ENCODE measurements at places on chromosomes 12 and 14. TPM values are rescaled to one million over a fixed set of nuclear protein-coding genes. Genes with fewer than 3 reads are reported as not detected.

GRCh38 chr12:21336656-21337055 lies 1.9 kb upstream of the SLCO1A2 start:
- DNase-seq, result peak; percentile 67

- no peak for DNase-seq
Measured at GRCh38 chr12:42213954-42214426, 24.1 kb downstream of the YAF2 start.

DNA sequence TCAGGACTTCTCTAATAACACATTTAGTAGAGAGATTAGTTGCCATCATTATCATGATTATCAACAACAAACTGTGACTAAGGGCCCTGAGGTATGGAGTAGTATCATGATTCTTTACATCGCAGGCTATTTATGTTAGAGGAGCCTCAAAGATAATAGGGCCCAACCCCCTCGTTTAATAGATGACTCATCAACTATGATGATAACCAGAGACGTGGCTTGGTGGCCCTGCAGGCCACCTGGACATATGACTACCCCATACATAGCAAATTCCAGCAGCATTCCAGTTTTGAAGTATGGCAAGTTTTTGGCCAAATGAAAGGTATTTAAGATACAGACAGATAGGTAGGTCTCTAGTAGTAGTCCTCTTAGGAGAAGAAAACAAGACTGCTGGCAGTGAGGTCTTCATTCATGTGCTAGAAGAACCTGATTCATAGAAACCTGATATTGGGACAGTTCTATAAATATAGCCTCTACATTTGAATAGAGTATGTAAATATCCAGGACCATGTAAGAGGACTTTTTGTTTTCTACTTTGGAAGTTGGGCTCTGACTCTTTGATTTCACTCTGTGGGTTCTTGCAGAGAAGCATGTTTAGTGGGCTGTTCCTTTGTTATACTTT lies 5.6 kb downstream of the RIC8B start:
- no peak for DNase-seq

DNA sequence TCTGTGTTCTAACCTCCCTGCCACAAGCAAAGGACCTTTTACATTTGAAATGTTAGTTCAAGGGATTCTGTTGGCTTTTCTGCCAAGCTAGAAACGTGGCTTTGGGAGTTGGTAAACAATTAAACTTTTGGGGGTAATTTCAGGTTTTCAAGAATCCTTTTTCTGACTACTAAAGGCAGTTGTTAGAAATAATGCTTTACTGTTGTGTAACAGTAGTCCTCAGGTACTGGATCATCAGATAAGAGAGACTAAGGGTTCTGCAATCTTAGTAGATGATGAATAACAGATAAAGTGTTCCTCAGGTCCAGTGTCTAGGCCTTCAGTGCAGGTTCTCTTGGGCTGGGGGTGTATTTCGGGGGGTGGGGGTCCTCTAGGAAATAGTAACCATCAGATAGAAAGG lies 192.3 kb downstream of the SYNE2 start:
- no peak for DNase-seq

DNA sequence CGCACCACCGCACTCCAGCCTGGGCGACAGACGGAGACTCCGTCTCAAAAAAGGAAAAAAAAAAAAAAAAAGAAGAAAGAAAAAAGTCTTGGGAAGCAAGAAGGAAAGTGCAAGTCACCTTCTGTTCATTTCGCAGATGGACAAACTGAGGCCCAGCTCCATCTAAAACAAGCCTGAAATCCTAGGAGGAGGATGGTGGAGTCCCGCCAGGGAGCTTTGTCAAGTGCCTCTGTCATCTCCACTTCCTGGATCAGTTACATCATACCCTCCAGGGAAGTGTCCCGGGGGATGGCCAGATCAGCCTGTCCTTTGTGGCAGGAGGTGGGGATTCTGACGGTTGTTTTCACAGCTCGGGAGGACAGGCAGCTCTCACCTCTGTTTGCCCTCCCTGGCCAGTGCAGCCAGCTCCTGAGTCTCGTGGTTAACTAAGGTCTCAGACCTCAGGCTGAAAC lies 8.7 kb upstream of the SDSL start:
- peak; percentile 94 for DNase-seq

DNA sequence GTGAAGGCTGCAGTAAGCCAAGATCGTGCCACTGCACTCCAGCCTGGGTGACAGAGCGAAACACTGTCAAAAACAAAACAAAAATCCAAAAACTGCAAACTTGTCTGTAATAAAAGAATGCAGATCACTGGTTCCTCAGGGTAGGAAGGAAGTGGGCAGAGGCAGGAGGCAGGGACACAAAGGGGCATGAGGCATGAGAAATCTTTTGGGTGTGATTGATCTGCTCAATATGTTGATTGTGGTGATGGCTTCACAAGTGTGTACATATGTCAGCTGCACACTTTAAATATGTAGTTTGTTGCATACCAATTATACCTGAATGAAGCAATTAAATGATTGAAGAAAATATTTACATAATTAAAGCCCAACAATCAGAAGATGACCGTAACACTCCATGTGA lies 117.6 kb downstream of the CMAS start:
- DNase-seq, result no peak

GRCh38 chr12:51953089-51953488 lies 1.6 kb downstream of the ACVR1B start:
- DNase-seq, result peak; percentile 41

DNA sequence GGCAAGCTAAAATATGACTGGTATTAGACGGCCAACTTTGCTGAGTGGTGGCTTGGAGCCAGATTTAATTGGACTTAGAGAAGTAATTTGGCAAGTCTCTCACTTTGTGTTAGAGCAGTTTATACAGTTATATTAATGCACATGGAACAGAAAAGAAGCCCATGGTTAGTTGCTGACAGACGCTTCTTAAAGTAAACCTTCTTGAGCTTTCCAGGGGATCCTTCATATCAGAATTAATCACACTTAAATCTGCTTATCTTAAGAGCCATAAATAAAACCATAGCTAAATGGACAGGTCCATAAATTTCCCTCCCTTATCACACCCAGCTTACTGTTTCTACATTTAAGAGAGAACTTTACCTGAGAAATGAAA lies 9.6 kb downstream of the GSG1 start:
- no peak for DNase-seq

GRCh38 chr14:57346741-57347140 lies 43.6 kb upstream of the NAA30 start:
- DNase-seq, result no peak

- no peak for DNase-seq
Measured at GRCh38 chr12:3420693-3421092, 70.3 kb upstream of the PRMT8 start.

DNA sequence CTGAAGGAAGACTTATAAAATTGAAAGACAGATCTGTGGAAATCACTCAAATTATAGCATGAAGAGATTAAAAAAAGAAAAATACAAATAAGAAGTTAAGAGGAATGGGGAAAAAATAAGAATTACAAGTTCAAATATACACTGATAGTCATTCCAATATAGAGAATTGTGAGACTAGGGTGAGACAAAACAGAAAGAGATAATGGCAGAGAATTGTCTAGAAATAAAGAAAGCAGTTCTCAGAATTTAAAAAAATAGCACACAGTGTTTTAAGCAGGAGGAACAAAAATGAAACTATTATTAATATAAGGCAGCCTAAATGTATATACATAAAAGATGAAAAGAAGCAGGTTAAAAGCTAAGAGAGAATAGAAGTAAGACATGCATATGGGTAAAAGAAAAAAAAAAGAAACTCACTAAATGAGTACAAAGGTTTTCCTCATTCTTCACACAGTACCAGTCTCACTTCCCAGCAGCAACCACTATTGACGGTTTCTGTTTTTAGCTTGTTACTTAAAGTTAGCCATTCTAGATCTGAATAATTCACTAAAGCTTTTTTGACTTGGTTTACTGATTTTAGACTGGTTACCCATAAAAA lies 31.1 kb downstream of the SLC38A4 start:
- DNase-seq, result no peak

GRCh38 chr12:96352161-96352835 lies 47.9 kb downstream of the CDK17 start:
- no peak for DNase-seq

FOXA1 gene
- 36.6 TPM for total RNA-seq

GRCh38 chr12:116194935-116195431 lies 82.5 kb downstream of the MED13L start:
- no peak for DNase-seq

All from left lobe of liver (tissue), 2 donors.